ENCODE measurements at places on chromosomes 2 and 18.

GRCh38 chr2:169822785-169823392 is 1.8 kb downstream of the METTL5 start:
- no peak for DNase-seq

DNA sequence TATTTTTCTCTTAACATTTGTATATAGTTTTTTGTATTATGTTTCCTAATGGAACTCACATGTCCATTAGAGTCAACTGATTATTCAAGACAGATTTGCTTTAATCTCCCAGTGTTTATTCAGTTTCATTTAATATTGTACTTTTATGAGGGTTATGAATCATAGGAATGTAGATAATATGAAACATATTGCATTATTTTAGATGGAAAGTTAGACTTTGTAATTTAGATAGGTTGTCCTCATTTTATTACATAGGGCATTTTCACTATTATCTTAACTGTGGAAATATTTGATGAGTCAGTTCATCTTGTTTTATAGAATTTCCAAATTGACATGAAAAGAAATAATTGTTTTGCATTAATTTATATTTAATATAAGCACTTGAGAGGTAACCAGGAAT is 240.8 kb downstream of the PLCL1 start:
- no peak for DNase-seq

DNA sequence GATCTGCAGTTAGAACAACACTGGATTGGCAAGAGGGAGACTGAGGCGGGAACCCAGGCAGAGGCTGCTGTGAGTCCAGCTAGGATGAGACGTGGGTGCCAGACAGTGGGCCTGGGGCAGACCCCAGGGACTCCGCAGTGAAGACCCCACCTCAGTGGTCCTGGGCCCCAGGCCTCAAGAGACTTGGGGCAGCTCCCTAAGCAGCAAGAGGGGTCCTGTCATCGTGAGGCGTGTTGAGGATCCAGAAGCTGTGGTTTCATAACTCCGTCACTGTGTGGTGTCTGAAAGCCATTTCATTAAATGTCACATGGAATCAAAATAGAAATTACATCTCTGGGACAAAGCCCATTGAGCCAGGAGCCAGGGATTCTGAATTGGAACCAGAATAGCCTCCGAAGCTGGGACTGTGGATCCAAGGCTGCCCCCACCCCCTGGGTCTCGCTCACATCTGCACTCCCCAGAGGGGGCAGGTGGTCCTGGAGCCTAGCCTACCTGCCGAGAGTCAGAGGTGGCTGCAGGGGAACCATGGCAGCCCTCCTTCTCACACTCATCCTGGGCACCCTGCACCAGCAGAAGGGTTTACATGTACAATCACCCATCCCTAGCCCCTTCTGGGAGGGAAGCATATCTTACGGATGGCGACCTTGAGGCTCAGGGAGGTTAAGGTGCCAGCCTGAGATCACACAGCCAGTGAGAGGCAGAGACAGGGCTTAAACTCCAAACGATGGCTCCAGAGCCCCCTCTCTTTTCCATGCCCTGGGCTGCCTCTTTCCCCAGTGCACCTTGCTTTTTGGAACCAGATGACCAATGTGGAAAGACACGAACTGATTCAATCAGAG is 23.2 kb downstream of the RRM2 start:
- DNase-seq = no peak

DNA sequence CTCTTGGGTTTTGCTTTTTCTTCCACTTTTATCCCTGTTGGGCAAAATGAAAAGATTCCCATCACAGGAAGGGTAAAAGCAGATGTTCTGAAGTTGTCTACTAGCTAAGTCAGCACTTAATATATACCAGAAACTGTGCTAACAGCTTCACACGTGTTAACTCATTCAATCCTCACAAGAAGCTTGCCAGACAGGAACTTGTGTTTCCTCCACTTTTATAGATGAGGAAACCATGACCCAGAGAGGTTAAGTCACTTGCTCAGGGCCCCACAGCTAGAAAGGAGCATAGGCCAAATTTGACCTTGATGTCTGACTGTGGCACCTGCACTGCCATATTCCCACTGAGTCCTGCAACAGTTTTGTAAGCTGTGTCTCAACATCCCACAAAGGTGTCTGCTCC is 76.8 kb upstream of the EPC2 start:
- no peak for DNase-seq

- DNase-seq = no peak
Measured at GRCh38 chr18:3511980-3512379, 62.0 kb downstream of the TGIF1 start.

GRCh38 chr2:232204457-232204931 is 174.1 kb upstream of the ALPP start:
- DNase-seq = no peak
